ENCODE measurements at places on chromosomes 4 and X.

DNA sequence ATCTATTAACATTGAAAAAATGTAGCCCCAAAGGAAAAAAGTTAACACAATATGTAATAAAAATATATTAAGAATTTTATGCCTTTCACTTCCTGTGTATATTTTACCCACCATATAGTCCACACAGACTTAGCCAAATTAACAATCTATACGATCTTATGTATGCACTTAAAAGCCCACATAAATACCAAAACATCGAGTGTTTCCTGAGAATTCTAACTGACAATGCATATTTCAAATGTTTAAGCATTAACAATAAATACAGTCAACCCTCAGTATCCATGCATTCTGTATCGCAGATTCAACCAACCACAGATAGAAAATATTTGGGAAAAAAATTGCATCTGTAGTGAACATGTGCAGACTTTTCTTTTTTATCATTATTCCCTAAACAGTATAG, 226.8 kb downstream of the COL25A1 start:
- H3K36me3 ChIP-seq: no peaks in the 10 kb centered on the region
- no peaks in the 10 kb centered on the region for H3K4me1 ChIP-seq
- no peak for DNase-seq
- H3K27ac ChIP-seq: no peak overlapping the region

DNA sequence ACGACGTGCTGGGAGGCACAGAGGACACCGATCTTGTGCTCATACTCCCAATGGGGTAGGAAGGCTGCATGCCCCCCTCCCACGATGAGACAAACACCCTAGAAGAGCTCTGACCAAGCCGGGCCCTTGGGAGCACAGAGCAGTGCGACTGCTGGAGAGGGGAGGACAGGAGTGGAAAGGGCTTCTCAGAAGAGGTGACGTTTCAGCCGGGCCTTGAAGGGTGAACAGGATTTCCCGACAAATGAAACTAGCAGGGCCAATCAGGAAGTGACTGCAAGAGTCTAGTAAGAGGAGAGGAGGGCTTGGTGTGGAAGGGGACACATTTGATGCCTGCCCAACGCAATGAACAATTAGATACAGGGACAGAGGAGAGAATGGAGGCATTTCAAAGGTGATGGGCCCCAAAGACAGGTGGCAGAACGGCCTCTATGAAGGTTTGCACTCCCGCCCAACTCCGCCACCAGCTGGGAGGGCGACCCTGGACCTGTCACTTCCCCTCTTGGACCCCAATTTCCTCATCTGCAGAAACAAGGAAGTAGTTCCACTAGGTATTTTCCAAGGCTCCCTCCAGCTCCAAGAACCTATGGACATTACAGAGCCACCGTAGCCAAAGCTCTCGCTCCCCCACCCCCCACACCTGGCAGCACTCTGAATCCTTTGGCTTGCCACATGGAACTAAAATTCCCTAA, 3.9 kb downstream of the HCFC1 start:
- no peak overlapping the region for H3K27ac ChIP-seq
- H3K4me1 ChIP-seq: peaks cover 18% of the 10 kb centered on the region
- H3K4me3 ChIP-seq: peak overlapping the region; percentile 80
- no peaks in the 10 kb centered on the region for H3K36me3 ChIP-seq
- H3K27me3 ChIP-seq: no peaks in the 10 kb centered on the region

- no peaks in the 10 kb centered on the region for H3K4me1 ChIP-seq
- no peak overlapping the region for H3K27ac ChIP-seq
- no peaks in the 10 kb centered on the region for H3K36me3 ChIP-seq
- no peaks in the 10 kb centered on the region for H3K27me3 ChIP-seq
Observed at GRCh38 chr4:71609651-71610050, 174.2 kb downstream of the GC start.

- no peak for DNase-seq
- no peaks in the 10 kb centered on the region for H3K36me3 ChIP-seq
- H3K27me3 ChIP-seq: no peaks in the 10 kb centered on the region
Observed at GRCh38 chr4:89136525-89136924, 25.2 kb downstream of the TIGD2 start.

DNA sequence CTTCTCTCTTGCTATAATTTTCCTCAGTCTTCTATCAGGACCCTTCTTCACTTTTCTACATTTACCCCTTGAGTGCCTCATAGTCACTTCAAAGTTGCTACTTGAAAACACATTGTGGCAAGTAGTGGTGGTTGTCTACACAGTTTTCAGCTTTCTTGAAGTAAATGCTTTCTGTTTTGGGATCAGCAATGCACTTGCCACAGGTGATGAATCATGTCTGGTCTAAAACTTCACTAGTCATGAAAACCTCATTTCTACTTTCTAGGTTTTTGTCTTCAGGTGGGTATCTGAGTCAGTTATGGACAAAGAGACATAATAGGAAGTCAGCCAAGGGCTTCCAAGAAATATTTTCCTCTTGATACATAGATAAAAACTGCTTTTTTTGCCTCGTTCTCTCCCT, 359.2 kb downstream of the CCSER1 start:
- DNase-seq: no peak
- no peaks in the 10 kb centered on the region for H3K36me3 ChIP-seq
- no peak overlapping the region for H3K27ac ChIP-seq
- H3K4me3 ChIP-seq: no peak overlapping the region

- H3K27ac ChIP-seq: peak overlapping the region; percentile 18
- no peaks in the 10 kb centered on the region for H3K36me3 ChIP-seq
- H3K4me1 ChIP-seq: peaks cover 13% of the 10 kb centered on the region
- H3K4me3 ChIP-seq: no peak overlapping the region
- no peaks in the 10 kb centered on the region for H3K27me3 ChIP-seq
Observed at GRCh38 chr4:184420881-184421416, 53.4 kb downstream of the IRF2 start.

- no peaks in the 10 kb centered on the region for H3K4me1 ChIP-seq
- no peaks in the 10 kb centered on the region for H3K27me3 ChIP-seq
Observed at GRCh38 chrX:43716144-43716543, 60.0 kb downstream of the MAOA start.

GRCh38 chrX:85569096-85569495, 189.6 kb upstream of the POF1B start:
- H3K27ac ChIP-seq: no peak overlapping the region
- H3K4me1 ChIP-seq: no peaks in the 10 kb centered on the region
- no peak for DNase-seq
- no peak overlapping the region for H3K4me3 ChIP-seq
- H3K27me3 ChIP-seq: no peaks in the 10 kb centered on the region
- no peaks in the 10 kb centered on the region for H3K36me3 ChIP-seq

- peak overlapping the region; percentile 46 for H3K27ac ChIP-seq
- no peaks in the 10 kb centered on the region for H3K36me3 ChIP-seq
- no peaks in the 10 kb centered on the region for H3K27me3 ChIP-seq
- no peak for DNase-seq
Observed at GRCh38 chr4:153383131-153383530, 38.6 kb downstream of the MND1 start.

- H3K4me3 ChIP-seq: no peak overlapping the region
- no peaks in the 10 kb centered on the region for H3K27me3 ChIP-seq
- H3K36me3 ChIP-seq: peaks cover 11% of the 10 kb centered on the region
- H3K4me1 ChIP-seq: peaks cover 2% of the 10 kb centered on the region
Observed at GRCh38 chr4:173200103-173200884, 31.7 kb downstream of the GALNT7 start.

GRCh38 chr4:111986095-111986494, 159.2 kb upstream of the FAM241A start:
- no peak overlapping the region for H3K4me3 ChIP-seq
- no peaks in the 10 kb centered on the region for H3K4me1 ChIP-seq
- H3K27me3 ChIP-seq: no peaks in the 10 kb centered on the region
- H3K27ac ChIP-seq: no peak overlapping the region
